ENCODE measurements at places on chromosomes 4 and X. TPM values are rescaled to one million over a fixed set of nuclear protein-coding genes. Genes with fewer than 3 reads are reported as not detected.

SSX4 gene
- not detected for total RNA-seq

- no peak for DNase-seq
Observed at GRCh38 chrX:28659269-28659668, 72.0 kb downstream of the IL1RAPL1 start.

MAP3K15 gene
- total RNA-seq = 0.14 TPM

DNA sequence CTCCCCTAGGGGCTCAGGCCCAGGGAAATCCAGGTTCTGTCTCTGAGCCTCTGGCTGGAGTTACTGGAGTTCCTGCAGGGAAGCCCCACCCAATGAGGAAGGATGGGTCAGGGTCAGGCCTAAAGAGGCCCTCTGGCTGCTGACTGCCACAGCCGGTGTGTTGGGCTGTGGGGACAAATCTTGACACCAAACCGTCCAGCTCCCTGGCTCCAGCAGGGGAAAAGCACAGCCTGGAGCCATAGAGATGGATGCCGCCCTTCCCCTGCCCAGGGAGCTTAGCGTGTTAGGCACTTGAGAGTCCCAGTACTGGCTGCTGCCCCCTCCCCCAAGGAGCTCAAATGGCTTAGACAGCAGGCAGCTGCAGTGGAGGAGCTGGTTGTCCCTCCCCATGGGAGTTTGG, 321.3 kb upstream of the LCORL start:
- DNase-seq = no peak

DNA sequence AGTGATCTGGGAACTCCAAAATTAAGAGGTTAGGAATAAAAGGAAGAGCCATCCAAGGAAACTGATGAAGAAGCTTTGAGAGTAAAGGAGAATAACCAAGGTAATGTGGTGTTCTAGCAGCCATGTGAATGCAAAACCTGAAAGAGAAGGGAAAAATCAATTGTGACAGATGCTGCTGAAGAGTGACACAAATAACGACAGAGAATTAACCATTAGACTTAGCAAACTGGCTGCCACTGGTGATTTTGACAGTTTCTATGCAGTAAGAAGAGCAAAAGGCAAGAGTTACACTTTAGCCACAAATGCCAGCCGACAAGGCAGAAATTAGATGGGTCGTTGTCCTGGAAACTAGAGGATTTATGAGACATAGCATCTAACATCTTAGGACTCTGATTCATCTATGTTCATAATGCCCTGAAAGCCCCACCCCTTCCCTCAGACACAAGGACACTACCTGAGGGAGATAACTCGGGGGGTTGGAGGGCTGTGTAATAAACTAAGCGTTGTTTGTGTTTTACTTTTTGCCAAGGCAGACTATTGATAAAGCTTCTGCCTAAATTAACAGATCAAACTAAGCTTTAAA, 13.0 kb upstream of the TMEM144 start:
- no peak for DNase-seq

- no peak for DNase-seq
Observed at GRCh38 chr4:145178740-145179280, 1.6 kb downstream of the OTUD4 start.

RELL1 gene
- 60.7 TPM for total RNA-seq

DNA sequence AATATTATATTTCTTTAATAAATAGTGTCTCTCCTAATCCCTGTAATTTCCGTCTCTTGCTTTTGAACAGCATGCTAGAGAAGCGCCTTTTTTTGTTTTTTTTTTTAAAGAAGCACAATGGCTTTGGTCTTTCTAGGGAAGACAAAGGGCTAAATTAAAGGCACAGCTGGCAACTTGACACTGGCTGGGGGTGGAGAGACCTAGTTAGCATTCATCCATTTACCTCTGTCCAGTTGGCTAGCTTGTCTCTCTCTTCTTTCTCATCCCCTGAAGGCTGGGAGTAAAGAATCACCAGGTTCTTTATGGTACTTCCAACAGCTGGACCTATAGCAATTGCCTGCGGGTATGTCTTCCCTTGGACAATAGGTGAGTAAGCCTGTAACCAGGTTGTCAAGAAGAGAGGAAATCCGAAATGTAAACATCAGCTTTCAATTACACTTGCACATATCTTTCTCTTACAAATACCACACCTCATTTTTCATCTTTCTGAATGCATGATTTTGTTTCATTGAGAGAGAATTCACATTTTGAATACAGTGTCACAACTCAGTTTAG, 178.4 kb upstream of the GPR101 start:
- no peak for DNase-seq

DNA sequence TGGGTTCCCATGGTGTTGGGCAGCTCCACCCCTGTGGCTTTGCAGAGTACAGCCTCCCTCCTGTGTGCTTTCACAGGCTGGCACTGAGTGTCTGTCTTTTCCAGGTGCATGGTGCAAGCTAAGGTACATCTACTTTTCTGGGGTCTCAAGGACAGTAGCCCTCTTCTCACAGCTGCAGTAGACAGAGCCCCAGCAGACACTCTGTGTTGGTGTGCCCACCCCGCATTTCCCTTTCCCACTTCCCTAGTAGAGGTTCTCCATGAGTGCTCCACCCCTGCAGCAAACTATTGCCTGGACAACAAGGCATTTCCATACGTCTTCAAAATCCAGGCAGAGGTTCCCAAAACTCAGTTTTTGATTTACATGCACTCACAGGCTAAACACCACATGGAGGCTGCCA, 143.0 kb downstream of the TECRL start:
- no peak for DNase-seq

DNA sequence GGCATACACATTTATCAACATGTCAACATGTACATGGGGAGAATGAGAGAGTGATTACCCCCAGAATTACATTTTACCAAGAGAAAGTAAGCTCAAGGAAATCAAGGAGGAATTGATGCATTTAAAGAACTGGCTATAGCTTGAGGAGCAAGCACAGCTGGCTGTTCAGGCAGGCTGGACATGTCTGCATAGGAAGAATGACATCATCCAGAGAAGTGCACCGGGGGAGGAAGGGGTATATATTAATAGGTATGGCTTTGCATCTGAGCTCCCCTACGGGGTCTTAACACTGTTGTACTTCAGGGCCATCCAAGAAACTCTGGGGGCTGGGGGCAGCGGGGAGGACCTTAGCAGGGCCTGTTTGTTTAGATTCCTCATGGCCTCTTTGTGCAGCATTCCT, 222.4 kb upstream of the VCX start:
- no peak for DNase-seq

GRCh38 chrX:19462231-19462630, 53.1 kb downstream of the MAP3K15 start:
- DNase-seq = no peak

- DNase-seq = no peak
Observed at GRCh38 chr4:8200302-8200975, 1.3 kb downstream of the SH3TC1 start.

GRCh38 chr4:82585690-82586435, 24.1 kb upstream of the TMEM150C start:
- DNase-seq = no peak

GRCh38 chr4:185246453-185246852, 37.1 kb downstream of the SNX25 start:
- DNase-seq = no peak

DNA sequence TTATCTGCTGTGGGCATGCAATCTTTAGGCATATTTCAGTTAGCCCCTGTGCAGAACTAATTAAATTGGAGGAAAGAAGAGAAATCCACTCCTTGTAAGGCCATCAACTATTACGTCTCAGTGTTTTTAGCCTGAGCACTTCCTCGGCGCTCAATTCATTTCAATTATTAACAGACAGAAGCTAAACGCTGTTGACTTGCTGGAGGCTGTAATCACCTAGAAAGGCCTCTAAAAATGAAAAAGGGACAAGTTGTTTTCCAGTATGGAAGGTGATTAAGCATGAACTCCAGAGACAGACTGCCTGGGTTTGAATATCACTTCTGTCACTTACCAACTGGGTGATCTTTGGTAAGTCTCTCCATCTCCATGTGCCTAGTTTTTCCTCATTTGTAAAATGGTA, 59.6 kb downstream of the LEF1 start:
- DNase-seq = no peak

MXRA5 gene
- not detected for total RNA-seq

- DNase-seq = no peak
Observed at GRCh38 chr4:35802644-35803043, 441.7 kb downstream of the ARAP2 start.

DNA sequence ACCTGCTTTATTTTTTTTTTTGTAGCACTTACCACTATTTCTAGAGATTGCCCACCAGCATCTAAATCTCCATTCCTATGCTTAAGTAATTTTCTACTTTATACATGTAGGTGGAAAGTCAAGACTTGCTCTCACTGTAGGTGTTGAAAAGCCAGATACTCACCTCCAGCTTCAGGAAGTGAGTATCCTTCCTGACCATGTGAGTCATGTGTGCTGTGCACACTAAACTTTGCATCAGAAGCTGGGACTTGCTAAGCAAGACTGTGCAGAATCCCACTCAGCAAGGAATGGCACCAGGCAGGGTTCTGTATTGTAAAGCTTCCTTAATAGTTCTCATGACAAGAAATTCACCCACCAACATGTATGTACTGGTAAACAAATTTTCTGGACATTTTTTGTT, 151.8 kb downstream of the POU4F2 start:
- no peak for DNase-seq

UGT2B15 gene
- total RNA-seq = not detected

DNA sequence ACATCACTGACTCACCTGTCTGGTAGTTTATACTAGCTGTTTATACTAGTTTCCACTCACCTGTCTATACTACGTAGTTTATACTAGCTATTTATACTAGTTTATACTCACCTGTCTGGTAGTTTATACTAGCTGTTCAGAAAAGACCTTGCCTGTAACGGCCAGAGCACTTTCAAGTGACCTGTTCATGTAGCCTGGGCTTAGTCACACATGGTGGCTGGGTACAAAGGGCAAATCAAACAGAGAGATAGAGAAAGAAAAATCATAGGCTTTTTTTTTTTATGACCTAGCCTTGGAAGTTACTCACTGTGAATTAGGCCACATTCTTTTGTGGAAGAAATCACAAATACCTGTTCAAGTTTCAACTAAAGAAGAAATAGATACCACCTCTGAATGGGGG, 30.7 kb upstream of the SPANXN4 start:
- no peak for DNase-seq

WDR17 gene
- not detected for total RNA-seq

DNA sequence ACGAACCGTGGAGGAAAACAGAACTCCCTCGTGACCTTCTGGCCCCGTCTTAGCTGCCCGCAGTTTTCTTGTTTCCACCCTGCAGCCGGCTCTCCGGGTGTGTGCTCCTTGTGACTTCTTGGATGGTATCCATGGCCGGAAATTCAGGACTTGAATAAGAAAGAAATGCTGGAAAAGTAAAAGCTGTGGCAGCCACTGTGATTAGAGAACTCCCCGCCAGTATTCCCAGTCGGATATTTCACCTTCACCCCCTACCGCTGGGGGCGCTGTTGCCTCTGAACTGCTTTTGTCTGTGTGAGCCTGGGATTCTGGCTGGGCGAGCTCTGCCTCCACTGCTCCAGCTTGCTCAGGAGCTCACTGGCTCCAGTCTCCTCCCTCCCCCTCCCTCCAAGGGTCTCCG, 41.5 kb upstream of the CYP4V2 start:
- DNase-seq = no peak

GPC3 gene
- total RNA-seq = not detected

GRCh38 chr4:182369211-182369610, 126.0 kb downstream of the TENM3 start:
- DNase-seq = no peak

DNA sequence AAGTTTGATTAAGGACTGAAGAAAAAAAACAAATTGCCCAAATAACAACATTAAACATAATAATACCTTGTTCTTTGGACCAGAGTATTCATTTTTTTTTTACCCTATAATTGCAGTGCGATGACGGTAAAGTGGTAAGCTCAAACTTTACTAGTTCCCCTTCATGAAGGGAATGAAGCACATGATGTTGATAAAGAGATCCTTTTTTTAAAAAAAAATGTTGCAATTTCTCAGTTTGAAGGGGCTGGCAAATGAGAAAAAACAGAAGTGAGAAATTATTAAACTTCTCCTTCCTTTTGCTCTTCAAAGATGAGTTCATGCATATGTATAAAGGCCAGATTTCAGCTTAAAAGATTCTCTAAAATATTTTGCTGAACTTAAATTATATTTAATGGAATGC, 231.7 kb downstream of the C4orf33 start:
- DNase-seq = no peak

GRCh38 chr4:109921384-109921808, 8.7 kb downstream of the EGF start:
- no peak for DNase-seq

NAT8L gene
- 0.11 TPM for total RNA-seq

Measured in CD8-positive, alpha-beta T cell (primary cell).